ENCODE measurements at places on chromosomes 12 and 14.

DNA sequence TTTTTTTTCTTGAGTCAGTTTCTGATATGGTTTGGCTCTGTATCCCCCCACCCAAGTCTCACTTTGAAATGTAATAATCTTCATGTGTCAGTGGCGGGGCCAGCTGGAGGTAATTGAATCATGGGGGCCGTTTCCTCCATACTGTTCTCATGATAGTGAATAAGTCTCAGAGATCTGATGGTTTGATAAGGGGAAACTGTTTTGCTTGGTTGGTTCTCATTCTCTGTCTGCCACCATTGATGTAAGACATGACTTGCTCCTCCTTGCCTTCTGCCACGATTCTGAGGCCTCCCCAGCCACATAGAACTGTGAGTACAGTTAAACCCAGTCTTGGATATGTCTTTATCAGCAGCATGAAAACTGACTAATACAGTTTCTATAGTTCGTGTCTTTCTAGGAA is 42.9 kb downstream of the WNK1 start:
- no peak for DNase-seq

GRCh38 chr14:90191585-90191984 is 64.8 kb upstream of the PSMC1 start:
- DNase-seq: no peak

- no peak for DNase-seq
These were observed 88.1 kb downstream of the PAPOLA start for GRCh38 chr14:96590190-96590864.

DNA sequence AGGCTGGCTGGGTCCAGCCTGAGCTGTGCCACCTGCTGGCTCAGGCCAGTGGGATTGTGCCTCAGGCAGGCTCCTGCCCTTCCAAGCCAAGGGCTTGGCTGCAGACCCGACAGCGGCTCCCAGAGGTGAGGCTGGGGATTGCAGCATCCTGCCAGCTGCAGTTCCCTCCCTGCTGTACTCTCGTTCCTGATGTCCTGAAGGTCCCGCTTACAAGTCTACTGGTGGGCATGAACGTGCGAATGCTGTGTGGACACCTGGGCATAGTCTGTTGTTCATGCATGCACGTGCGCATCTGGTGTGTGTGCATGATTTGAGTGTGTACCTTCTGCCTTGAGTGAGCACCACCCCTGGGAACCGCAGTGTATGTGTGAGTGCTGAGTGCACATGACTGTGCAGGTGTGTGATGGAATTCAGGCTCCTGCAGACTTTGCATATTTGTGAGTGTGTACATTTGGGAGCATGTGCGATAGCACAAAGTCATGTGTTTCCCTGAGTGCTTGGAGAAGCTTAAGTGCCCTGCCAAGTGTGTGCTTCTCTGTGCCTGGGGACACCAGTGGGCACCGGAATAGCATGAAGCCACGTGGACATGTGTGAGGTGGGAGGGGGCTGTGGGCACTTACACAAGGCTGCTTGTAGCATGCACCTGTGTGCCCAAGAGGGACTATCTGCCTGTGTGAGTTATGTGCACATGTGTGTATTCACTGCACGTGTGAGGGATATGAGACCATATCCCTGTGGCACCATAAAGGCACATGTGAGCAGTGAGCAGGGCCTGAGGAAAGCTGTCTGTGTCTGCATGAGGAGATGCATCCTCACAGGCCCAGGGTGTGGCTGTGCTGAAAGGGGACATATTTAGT is 19.3 kb upstream of the KRT7 start:
- DNase-seq: no peak

DNA sequence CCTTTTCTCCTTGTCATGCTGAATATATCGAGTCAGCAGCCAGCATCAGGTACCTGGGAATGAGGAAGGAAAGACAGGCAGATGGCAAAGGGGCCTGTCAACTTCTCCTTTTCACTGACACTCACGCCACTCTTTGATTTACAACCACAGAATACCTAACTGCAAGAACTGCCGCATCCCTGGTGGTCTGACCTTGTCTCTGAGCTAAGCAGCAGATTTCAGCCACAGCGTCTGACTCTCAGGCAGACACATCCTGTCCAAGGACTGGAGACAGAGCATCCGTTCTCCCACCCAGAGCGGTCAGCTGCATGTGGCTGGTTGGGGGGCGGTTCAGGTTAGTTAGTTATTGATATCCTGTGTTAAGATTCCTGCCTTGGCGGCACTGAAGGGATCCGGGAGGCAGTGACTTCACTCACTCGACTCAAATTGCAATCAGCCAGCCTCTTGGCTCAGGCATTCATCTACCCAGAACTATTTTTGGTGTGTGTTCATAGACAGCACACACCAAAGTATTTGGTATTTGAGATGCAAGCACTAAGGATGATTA is 11.2 kb upstream of the MAP1LC3B2 start:
- no peak for DNase-seq

DNA sequence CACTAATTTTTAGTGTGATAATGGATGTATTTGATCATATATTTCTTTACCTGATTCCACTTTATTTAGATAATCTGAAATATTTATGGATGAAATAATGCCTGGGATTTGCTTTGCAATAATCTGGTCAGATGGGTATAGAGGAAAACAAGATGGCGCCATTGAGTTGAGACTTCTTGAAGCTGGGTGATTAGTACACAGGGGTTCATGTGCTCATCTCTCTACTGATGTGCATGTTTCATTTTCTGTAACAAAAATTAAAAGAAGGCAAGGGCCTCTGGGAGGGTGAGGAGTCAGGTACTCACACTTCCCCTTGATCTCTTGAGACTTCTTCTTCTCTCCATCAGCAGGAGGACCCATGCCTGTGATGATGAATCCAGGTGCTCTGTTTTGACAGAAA is 61.8 kb downstream of the GCH1 start:
- DNase-seq: no peak

GRCh38 chr14:59176765-59177164 is 11.7 kb upstream of the DAAM1 start:
- DNase-seq: no peak

- no peak for DNase-seq
These were observed 215.9 kb upstream of the HMGA2 start for GRCh38 chr12:65608319-65608916.

DNA sequence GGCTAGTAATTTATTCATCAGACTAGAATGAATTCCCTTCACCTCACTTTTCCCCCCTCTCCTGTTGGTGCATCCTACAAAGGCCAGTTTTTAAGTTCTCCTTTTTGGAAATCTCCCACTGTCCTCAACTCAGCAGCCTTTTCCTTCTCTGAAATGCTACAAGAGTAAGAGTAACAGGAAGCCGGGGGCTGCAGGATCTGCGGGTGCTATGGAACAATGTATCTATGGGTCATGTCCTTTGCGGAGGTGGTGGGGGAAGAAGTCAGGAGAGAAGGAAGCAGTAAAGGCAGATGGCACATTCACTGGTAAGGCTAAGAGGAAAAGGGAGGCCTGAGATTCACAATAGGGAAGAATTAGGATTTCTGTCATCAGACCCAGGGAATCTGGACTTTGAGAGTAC is 22.2 kb upstream of the TESC start:
- no peak for DNase-seq

DNA sequence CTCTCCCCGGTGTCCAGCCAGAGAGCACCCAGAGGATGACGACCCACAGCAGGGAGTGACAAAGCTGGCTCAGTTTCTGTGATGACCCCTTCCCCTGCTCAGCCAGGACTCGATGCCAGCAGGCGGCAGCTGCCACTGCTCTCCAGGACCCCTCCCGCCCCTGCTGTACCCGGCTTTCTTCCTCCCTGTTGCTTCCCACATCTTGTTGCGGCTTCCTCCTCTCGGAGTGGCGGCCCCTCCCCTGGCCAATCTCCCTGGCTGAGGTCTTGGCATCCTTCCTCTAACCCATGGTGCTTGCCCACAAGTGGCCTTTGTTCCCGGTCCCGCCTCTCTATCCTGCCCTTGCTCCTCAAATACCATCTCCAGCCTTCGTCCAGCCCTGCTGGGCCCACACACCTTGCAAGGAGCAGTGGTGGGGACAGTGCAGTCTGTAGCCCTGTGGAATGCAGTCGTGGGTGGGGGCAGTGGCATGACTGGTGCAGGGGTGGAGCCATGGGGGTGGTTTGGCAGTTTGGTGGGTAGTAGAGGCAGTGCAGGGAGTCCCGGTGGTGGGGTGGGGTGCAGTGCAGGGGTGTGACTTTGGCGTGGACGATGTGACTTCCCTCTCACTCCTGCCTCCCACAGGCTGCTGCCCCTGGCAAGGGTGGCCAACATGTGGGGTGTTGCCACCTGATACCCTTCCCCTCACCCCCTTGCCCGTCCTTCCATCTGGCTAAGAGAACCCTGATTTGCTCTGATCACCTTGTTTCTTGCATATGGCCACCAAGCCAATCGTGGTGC is 16.3 kb upstream of the BEGAIN start:
- DNase-seq: no peak

DNA sequence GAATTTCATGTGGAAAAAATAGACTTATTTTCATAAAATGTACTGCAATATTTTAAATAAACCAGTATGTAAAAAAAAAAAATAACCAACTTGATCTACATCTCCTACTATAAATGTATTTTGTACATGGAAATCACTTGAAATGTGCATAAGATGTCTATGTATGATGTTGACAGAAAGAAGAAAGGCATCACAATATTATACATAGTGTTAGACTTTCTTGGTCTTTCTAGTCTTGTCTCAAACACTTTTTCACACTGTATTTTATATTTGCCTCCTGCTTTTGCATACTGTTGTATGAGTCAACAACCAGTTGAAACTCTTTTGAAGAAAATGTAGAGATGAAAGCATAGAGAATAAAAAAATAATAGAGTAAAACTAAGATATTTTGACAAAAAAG is 352.4 kb upstream of the MGAT4C start:
- no peak for DNase-seq

GRCh38 chr14:94888121-94888520 is 118.2 kb upstream of the GSC start:
- peak; percentile 15 for DNase-seq

- no peak for DNase-seq
These were observed 45.8 kb upstream of the EIF5 start for GRCh38 chr14:103288076-103288766.

DNA sequence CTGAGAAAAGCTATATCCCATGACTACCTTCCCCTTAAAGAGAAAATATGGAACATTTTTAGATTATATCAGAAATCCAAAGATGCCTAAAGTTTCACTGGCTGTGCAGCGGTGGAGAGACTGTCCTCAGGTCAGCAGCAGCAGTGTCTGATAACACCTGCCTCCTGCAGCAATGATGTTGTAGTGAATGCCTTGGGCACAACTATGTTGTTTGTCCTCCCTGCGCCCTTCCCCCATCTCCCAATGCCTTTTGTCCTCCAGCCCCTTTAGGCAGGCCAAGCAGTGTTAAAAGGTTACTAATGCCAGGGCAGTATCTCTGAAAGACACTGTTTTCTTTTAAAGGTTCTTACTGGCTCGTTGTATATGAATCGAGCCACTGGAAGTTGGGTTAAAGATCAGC is 13.2 kb downstream of the RTRAF start:
- DNase-seq: no peak

- DNase-seq: no peak
These were observed 20.7 kb upstream of the TAS2R14 start for GRCh38 chr12:10959804-10960203.

- no peak for DNase-seq
These were observed 128.3 kb upstream of the PRMT8 start for GRCh38 chr12:3362737-3363136.

- DNase-seq: no peak
These were observed 57.6 kb downstream of the CRADD start for GRCh38 chr12:93734784-93735183.

DNA sequence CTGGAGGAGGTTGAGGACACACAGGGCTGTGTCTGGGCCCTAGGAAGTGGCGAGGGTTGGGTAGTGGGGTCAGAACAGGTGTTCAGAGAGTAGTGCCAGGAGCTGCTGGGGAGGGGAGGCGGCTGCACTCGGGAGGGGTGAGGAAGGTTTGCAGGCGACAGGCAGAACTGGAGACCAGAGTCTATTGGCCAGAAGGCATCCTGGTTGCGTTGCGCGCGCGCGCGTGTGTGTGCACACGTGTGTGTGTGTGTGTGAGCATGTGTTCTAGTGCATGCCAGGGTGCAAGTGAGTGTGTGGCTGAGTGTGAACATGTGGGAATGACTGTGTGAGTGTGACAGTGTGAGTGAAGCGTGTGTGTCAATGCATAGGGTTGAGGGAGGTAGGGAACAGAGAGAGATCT is 86.4 kb downstream of the CCDC92 start:
- no peak for DNase-seq

- DNase-seq: no peak
These were observed 33.0 kb downstream of the HIGD1C start for GRCh38 chr12:50985322-50985721.
